ENCODE measurements at places on chromosomes 1 and 21. TPM values are rescaled to one million over a fixed set of nuclear protein-coding genes. Genes with fewer than 3 reads are reported as not detected.

- DNase-seq = no peak
These were observed 109.3 kb downstream of the NTNG1 start for GRCh38 chr1:107250169-107250568.

The AGMAT gene
- total RNA-seq = 1.5 TPM

DNA sequence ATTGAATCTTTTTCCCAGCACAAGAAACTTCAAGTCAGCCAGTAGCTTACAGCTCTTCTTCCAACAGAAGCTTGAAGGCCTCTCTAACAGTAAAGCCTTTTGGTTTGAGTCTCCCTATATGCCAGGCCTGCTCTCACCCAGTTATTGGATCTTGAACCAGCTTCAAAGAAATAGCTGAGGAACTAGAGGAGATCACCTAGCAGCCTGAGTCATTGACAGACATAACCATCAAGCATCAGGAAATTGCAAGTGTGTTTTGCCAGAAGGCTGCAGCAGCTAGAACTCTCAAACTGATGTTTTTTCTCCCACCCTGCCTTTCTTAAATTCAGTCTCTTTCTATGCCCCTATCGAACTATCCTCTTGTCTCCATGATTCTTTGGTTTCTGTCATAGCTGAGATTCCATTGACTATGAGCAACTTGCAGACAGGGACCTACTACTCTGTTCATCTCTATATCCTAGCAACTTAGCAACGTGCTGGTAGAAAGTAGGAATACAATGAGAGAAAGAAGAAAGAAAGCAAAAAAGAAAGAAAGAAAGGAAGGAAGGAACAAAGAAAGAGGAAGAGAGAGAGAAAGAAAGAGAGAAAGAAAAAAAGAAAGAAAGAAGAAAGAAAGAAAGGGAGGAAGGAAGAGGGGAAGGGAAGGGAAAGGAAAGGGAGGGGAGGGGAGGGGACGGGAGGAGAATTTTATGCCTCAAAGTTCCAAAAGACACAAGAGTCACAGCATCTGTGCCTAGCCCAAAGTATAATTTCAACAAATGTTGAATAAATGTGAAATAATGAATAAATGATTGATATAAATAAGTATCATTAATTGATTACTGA lies 60.0 kb upstream of the FGGY start:
- no peak for DNase-seq

GRCh38 chr1:26863685-26864077 lies 732 bp downstream of the SFN start:
- no peak for DNase-seq

DNA sequence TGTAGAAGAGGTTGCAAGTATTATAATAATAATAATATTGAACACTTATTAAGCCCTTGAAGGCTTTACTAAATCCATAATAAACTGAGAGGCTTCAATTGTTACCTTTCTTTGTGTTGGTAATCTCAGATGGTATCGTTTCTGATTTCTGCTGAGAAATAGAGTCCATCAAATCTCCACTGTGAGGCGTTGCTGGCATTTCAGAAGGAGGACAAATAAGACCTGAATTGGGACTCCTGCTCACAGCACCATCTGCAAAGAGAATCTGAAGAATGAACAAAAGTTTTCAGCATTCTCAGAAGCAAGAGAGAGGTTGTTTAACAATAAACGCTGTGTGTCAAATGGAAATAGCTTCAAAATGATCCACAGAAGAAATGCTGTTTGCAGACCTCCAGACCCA lies 93.7 kb downstream of the WDR3 start:
- DNase-seq = no peak

The MRPL39 gene
- total RNA-seq = 8.8 TPM

DNA sequence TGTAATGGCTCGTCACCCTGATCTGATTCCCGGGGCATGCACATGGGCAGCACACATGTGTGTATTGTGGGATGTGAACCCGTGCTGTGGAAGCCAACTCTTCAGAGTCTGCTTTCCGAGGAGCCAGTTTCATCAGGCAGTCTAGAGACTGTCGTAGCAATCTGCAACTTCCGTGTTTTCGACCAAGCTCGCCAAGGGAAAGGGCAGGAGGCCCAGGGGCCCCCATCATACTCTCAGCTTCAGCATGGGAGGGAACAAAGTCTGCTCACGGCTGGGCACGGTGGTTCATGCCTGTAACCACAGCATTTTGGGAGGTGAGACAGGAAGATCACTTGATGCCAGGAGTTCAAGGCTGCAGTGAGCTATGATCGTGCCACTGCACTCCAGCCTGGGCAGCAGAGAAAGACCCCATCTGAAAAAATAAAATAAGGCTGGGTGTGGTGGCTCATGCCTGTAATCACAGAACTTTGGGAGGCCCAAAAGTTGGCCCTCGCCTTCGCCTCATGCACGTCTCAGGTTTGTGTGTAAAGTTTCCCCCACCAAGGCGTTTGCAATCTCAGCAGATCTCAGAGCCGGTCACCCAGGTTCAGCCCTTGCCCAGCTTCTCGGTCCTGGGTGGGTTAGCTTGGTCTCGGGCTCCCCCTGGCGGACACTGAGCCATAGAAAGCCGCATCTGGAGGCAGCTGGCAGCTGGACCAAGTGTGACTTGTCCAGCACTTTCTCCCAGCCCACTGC lies 48.5 kb upstream of the SLC25A33 start:
- DNase-seq = no peak

DNA sequence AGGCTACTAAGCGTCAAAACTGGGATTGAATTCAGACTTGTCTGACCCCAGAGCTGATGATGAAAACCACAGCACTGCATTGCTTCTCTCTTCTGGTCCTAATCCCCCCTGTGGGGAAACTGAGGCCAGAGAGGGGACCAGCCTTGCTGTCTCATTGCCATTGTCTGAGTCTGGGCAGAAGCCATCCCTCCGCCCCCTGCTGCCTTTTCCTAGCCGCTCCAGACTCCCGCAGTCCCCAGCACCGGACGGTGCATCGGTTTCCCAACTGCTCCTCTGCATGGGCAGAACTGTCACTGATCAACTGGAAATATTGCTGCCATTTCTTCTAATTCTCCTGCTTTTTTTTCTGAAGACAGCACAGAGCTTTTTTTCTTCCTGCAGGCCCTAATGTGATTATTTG lies 157.4 kb downstream of the ACTL8 start:
- DNase-seq = no peak

GRCh38 chr1:219805191-219805590 lies 123.2 kb downstream of the SLC30A10 start:
- no peak for DNase-seq

DNA sequence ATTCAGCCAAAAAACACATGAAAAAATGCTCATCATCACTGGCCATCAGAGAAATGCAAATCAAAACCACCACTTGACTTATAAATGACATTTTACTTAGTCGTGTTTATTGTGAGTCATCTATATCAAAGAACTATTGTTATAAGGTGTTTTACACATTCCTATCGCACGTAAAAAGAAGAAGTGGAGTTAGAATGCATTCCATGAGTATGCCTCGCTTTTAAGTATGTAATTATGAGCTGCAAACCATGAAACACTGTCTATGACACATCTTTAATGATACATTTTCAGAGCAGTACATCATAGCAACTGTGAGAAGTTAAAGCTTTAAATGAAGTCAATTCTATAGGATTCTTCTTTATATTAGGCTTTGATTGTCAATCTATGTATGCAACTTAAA lies 614.3 kb upstream of the ADAMTS5 start:
- no peak for DNase-seq

DNA sequence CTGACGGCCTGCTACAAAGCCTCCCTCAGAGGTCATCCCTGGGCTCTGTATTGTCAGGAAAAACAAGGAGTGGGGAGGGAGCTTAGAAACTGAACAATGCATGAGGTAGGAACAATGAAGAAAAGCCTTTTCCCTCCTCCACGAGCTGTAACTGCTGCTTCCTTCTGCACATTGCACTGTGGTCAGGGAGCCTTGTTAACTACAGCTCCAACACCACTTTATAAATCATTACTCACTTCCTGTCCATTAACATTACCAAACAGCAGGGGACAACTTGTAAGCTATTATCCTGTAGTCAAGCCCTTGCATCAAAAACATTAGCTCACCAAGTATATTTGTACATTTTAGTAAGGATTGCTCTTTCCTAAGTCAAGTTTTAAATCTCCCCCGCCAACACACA lies 336.0 kb upstream of the NR5A2 start:
- DNase-seq = no peak

GRCh38 chr1:154567386-154568156 lies at the start of gene CHRNB2:
CHRNB2 (plus strand) TSS chr1:154567778; CDS start chr1:154568045, 267 bp downstream.
- no peak for DNase-seq

DNA sequence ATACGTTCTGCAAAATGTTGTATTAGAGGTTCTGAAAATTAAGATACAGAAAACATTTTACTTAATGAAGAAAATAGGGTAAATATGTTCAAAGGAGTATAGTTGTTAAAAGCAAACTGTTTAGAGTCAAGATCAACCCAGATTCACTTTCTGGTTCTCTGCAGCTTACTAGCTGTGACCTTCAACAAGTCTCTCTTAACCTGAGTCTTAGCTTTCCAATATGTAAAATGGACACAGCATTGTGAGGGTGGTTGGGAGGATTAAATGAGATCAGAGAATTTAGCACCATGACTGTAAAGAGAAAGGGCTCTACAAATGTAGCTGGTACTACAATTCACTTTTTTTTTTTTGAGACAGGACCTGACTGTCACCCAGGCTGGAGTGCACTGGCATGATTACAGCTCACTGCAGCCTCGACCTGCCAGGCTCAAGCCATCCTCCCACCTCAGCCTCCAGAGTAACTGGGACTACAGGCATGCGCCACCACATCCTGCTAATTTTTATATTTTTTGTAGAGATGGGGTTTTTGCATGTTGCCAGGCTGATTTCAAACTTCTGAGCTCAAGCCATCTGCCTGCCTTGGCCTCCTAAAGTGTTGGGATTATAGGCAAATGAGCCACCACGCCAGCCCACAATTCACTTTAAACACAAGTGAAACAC lies 43.9 kb downstream of the ATP1A1 start:
- DNase-seq = peak; percentile 90

- DNase-seq = no peak
These were observed 5.5 kb upstream of the SYNJ1 start for GRCh38 chr21:32733356-32733755.

The TDRD5 gene
- total RNA-seq = not detected

DNA sequence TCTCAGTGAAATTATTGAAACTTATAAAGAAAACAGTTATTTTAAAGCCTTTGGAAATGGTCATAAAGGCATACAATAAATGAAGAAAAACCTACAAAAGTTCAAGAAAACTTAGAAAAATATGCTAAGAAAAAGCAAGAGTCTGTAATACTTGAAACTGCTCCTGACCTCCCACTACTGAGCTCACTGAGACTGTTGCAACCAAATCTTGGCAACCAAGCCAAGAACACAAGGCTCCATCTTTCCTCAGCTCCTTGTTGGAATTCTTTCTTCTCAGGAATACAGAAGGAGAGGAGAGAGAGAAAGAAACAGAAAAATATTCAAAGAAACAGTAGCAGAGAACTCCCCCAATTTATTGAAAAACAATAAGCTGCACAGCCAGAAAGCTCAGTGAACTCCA lies 160.5 kb downstream of the RASAL2 start:
- DNase-seq = no peak

DNA sequence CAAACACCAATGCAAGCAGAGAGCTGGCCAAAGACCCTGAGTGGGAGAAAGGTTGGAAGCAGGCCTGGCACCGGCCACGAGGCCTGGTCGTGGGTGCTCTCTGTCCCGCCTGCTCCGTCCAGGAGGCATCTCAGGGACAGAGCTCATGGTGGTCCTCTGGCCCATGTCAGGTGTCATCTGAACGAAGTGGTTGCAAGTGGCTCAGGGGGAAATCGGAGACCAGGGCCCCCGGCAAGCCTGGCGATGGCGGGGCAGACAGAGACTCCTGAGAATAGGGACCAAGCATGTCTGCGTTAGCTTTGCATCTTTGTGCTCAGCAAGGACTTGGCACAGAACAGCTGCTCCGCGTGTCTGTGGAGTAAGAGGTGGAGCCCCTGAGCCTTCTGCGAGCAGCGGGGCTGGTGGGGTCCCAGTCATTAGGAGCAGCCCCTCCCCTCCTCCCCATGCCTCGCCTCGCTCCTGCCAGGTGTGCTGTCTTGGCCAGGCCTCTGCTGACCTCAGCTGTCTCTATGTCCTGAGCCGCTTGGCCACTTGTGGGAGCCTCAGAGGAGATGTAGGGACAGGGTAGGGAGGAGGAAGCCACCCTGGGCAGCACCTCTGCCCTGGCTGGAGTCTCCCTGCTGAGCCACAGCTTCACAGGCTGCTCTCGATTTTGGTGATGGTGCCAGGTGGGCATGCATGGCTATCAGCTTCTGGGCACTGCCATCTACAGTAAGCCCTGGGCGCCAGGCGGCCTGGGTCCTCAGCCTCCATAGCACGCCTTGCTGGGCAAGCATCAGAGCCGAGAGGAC lies 362.9 kb upstream of the VAMP3 start:
- DNase-seq = peak; percentile 77

The CDC42BPA gene
- total RNA-seq = 42.7 TPM

GRCh38 chr21:41927727-41928409 lies 25.9 kb downstream of the C2CD2 start:
- no peak for DNase-seq

DNA sequence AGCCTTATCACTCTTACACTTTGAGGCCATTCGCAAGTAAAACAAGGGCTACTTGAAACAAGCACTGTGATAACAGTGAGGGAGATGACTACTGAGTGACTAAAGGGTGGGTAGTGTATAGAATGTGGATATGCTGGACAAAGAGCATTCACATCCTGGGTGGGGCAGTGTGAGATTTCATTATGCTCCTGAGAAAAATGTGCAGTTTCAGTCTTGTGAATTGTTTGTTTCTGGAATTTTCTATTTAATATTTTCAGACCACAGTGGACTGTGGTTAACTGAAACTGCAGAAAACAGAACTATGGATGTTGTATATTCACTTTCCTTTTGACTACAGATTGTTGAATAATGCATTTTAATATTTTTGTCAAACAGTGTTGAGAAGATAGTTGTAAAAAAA lies 25.1 kb upstream of the B3GALT2 start:
- DNase-seq = no peak

DNA sequence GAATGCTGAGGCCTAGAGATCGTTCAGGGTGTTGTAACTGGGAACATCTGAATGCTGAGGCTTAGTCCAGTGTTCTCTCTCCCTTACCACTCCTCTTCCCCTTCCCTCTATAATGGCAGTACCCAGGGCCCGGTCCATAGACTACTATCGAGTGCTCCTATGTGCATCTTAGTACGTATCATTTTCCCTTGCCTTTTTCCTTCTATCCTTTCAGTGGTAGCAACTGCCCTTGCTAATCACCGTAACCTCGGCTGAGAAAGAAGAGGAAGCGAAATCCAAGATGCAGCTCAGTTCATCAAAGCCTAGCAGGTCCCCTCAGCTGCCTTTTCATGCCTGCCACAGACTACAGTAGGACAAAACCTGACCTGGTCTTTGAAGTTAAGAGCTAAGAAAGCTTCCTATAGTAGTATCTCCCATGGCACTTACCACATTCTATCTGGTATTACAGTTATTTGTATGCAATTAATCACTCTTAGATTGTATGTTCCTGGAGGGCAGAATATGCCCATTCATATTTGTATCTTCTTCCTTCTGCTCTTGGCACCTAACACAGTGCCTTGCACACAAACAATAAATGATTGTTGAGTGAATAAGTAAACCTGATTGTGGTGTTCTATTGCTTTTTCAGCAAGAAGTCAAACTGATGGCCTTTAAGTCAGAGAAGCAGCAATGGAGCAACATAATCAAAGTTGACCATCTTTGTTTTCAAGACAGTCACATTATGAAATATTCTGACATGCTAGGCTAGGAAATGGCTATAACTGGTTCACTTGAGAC lies 22.4 kb downstream of the CNIH4 start:
- no peak for DNase-seq

- no peak for DNase-seq
These were observed 138.2 kb downstream of the ZNF326 start for GRCh38 chr1:90133133-90133532.

GRCh38 chr21:39452207-39452969 lies 618 bp downstream of the SH3BGR start:
- DNase-seq = no peak

All from vagina (tissue), 2 donors.